ENCODE measurements at places on chromosomes 13 and 19. TPM values are rescaled to one million over a fixed set of nuclear protein-coding genes. Genes with fewer than 3 reads are reported as not detected.

Gene EMC10
- total RNA-seq: 82.4 TPM

DNA sequence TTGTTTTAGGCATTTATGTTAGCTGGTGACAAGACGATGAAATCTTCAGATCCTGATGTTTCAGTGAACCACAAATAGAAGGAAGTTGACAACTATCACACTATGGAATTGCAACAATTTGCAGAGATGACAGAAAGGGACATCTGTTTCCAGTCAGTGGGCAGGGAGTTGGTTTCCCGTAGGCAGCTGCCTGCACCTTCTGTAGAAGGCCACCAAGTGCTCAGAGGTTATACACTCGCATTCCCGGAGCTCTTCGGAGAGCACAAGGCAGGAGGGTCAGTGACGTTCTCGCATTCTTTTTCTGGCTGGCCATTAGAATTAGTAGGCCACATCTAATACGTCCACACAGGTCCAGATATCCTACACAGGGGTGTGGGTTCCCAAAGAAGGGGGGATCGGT, 129.4 kb downstream of the SHISA2 start:
- ATAC-seq: no peak

DNA sequence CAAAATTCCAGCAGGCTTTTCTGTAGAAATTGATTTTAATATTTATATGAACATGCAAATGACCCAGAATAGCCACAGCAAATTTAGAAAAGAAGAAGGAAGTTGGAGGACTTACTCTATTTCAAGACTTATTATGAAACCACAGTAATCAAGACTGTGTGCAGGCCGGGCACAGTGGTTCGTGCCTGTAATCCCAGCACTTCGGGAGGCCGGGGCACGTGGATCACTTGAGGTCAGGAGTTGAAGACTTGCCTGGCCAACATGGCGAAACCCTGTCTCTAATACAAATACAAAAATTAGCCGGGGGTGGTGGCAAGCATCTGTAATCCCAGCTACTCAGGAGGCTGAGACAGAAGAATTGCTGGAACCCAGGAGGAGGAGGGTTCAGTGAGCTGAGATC, 6.0 kb upstream of the FFAR2 start:
- ATAC-seq: no peak

Gene OR7G1
- total RNA-seq: not detected

DNA sequence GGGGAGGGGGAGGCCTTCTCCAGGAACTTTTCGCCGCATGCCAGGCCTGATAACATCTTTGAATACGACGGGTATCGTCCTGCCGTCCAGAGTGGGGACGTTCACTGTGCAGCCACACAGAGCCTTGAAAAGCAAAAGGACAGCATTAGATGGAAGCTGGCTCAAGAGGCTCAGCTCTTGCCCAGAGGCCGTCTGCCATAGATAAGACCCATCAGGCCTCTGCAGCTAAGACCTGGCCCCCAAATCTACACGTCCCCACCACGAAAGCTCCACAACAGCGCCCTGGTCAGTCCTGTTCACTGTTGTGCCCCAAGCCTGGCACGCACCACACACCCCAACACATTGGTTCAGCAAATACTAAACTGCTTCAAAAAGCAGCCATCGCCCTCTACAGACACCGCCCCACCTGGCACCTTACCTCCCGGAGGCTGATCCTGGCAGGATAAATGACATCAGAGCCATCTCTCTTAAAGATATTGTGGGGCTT, 2.1 kb downstream of the DNAJB1 start:
- ATAC-seq: no peak

DNA sequence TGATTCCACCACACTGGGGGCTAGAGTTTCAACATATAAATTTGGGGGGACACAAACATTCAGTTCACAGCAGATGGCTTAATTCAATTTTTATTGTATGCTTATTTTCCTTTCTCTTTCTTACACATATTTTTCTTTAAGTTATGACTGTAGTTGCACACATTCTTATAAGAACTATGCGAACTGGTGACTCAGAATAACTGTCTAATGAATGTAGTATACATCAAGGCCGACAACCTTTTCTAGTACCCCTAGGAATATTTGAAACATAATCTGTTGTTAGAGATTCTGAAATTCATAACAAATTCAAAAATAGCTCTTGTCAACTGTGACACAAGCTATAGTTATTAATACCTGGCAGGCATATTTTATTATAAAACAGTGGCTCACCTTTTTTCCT, 695.6 kb downstream of the PCDH9 start:
- ATAC-seq: no peak

GRCh38 chr13:103945836-103946235, 879.6 kb upstream of the SLC10A2 start:
- ATAC-seq: no peak

- no peak for ATAC-seq
These were observed 104.4 kb downstream of the DOCK9 start for GRCh38 chr13:98873377-98874028.

Gene HIPK4
- 0.16 TPM for total RNA-seq

GRCh38 chr13:95656386-95657015, 12.0 kb upstream of the DZIP1 start:
- no peak for ATAC-seq

Gene GSX1
- total RNA-seq: not detected

- ATAC-seq: no peak
These were observed 174.3 kb upstream of the NBEA start for GRCh38 chr13:34767778-34768177.

DNA sequence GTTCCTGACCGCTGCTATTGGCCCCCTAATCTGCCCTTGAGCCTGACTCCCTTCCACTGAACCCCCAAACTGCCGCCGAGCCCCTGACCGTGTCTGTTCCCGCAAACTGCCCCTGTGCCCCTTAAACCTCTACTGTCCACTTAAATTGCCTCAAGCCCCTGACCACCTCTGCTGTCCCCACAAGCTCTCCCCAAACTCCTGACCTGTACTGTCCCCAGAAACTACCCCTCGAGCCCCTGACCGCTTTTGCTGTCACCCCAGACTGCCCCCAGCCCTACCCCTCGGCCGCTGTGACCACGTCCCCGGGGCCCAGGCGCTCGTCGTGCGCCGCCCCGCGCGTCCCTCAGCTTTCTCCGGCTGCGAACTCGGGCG, 382 bp downstream of the ZNF77 start:
- peak; percentile 31 for ATAC-seq

DNA sequence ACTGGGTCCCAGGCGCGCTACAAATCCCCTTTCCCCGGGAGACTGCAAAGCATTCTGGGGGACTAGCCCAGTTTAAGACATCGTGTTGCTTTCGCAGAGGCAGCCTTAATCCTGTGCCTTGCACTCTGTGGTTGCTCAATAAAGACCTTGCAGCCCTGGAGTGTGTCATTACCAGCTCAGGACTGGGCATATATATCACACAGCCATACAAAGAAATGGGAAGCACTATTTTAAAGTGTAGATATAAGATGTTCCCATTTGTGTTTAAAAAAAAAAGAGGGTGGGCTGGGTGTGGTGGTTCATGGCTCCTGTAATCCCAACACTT, 11.1 kb downstream of the NAPA start:
- ATAC-seq: no peak

- ATAC-seq: peak; percentile 90
These were observed 58.3 kb downstream of the MBNL2 start for GRCh38 chr13:97280478-97280877.

Gene CRX
- 0.22 TPM for total RNA-seq

DNA sequence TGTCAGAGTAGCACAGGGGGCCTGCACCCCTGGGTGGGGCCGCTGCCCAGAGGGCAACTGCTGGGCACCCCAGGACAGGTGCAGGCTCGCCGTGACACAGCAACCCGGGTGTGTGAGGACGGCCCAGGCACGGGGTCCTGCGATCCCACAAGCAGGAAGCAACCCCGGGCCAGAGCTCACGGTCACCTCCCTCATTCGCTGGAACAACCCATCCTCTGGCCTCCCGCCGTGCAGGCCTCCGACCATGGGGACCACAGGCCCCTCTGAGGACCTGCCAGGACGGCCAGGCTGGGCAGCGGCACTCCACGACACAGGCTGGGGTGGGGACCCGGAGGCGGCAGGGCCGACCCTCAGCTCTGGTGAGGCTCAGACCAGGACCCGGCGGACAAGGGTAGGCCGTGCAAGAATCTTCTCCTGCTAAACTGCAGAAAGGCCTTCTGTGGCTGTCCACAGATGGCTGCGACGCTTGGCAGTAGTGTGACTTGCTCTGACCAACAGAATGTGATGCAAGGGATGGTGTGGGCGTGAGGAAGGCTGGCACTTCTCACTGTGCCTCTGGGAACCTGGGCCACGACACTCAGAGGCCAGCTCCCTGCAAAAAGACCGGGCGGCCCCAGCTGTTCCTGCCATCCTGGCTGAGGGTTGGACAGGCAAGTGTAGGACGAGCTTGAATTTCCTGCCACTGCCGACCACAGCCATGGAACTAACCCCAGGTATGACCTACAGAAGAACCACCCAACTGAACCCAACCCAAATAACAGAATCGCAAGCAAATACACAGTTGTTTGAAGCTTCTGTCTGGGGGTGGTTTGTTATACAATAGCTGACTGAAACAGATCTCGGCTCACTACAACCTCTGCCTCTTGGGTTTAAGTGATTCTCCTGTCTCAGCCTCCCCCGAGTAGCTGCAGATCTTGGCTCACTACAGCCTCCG, 26.5 kb downstream of the PIP5K1C start:
- no peak for ATAC-seq
